ENCODE measurements at places on chromosomes 6 and 20.

DNA sequence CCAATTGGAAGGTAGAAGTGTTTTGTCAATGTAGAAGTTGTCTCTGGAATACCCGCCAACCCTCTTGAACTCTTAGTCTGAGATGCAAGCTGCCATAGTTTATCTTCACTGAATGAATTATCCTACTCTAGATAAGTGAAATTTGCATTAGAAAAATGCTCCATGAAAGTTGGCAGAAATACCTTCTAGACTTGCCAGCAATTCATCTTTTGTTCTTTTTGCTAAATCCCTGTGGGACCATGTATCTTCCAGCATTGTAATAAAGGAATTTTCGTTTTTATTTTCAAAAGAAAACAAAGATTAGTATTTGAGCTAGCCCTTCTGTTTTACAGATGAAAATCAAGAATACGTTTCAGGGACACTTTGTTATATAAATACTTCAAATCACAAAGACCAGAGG is 244.2 kb downstream of the CBLN4 start:
- DNase-seq, result no peak

GRCh38 chr6:137799950-137800568 is 67.0 kb upstream of the TNFAIP3 start:
- DNase-seq, result peak; percentile 84

GRCh38 chr6:60695232-60695631 is 1590.8 kb downstream of the KHDRBS2 start:
- no peak for DNase-seq

- DNase-seq, result no peak
These were observed 502.4 kb downstream of the LMBRD1 start for GRCh38 chr6:69294407-69294806.

GRCh38 chr20:35661908-35662307 is 2.8 kb downstream of the CPNE1 start:
- DNase-seq, result no peak

DNA sequence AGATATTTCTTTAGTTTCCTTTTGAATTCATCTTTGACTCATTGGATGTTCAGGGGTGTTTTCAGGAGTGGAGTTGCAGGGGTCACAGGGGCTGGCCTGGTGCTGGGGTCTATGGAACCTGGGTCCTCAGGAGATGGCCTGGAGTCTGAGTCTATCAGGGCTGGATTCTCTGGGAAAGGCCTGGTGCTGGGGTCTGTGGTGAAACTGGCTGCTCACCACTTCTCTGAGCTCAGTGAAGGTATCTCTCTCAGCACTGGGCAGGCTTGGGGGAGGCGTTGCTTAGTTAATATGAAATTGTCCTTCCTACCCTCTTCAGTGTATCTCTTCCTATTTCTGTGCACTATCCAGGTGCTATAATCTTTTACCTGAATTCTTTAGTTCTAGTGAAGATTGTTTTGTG is 83.1 kb upstream of the SLC24A3 start:
- no peak for DNase-seq

- DNase-seq, result no peak
These were observed 13.8 kb upstream of the POLR1H start for GRCh38 chr6:30047220-30047619.

DNA sequence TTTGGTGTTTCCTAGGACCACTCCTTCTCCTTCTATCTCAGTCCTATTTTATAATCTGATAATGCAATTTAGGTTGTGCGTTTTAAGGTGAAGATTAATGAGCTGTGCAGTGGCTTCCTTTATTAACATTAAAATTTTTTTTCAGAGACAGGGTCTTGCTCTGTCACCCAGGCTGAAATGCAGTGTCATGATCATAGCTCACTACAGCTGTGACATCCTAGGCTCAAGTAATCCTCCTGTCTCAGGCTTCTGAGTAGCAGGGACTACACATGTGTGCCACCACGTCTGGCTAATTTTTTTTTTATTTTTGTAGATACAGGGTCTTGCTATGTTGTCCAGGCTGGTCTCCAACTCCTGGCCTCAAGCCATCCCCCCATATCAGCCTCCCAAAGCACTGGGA is 53.0 kb upstream of the DSP start:
- no peak for DNase-seq

- no peak for DNase-seq
These were observed 276.0 kb upstream of the SGK1 start for GRCh38 chr6:134593887-134594286.

- no peak for DNase-seq
These were observed 194.1 kb downstream of the RIMS1 start for GRCh38 chr6:72080260-72080941.

DNA sequence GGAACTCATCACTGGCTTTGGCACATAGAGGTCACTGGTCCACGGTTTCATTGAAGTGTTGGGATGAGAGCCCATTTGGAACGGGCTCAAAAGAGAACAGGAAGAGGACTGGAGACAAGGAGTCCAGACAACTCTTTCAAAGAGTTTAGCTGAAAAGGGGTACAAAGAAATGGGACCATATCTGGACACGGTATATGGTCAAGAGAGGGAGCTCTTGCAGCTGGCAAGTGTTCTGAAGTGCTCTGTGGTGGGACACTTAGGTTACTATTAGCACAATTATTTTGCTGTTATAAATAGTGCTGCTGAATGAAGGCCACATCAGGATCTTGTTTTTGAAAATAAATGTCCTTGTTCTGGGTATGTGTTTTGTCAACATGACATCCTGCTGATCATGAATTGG is 4.6 kb downstream of the SGK2 start:
- DNase-seq, result no peak

- no peak for DNase-seq
These were observed 7.7 kb downstream of the RRP36 start for GRCh38 chr6:43029120-43029519.

- DNase-seq, result no peak
These were observed 34.3 kb downstream of the CTNNBL1 start for GRCh38 chr20:37727957-37728634.

DNA sequence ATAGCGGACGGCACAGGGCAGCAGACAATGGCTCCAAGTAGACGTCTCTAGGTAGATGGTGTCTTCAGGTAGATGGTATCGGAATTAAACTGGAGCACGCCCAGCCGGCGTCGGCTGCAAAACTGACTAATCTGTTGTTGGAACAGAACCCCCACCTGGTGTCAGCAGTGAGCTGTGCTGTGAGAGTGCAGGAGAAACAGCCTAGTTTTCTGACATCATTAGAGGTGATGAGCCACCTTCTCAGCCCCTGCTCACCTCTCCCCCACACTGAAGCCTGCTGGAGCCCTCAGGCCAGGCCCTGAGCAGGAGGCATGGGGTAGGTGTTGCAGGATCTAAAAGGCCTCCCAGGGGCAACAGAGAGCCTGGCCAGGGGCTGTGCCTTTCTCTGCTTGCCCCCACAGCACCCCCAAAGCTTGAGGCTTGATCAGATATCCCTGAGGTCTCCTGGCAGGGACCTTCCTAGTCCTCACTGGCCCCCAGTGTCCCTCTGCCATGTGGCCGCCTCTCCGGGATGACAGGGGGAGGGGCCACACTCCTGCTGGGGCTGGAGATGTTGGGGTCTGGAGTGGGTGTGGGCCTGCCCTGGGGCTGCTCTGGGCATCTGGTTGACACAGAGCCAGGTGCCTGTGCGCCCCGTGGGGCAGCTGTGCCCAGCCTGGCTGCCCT is 6.9 kb upstream of the HELZ2 start:
- DNase-seq, result peak; percentile 83

GRCh38 chr20:59152559-59153354 is 10.9 kb upstream of the ZNF831 start:
- no peak for DNase-seq

DNA sequence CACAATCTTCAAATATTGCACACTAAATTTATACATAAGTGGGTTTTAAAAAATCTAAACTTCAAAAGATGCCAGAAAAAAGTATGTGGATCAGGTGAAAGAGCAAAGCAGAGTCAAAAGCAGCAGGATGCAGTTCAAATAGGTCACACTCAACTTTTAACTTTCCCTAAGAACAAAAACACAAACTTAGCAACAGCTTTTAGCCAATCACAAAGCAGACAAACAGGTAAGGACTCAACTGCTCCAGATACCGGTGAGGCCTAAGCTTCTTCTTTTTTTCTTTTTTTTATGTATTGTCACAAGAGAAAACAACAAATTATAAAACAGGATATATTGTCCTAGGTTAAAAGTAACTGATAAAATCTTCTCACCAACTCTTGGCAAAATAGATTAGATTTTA is 74.7 kb downstream of the SESN1 start:
- DNase-seq, result peak; percentile 78

DNA sequence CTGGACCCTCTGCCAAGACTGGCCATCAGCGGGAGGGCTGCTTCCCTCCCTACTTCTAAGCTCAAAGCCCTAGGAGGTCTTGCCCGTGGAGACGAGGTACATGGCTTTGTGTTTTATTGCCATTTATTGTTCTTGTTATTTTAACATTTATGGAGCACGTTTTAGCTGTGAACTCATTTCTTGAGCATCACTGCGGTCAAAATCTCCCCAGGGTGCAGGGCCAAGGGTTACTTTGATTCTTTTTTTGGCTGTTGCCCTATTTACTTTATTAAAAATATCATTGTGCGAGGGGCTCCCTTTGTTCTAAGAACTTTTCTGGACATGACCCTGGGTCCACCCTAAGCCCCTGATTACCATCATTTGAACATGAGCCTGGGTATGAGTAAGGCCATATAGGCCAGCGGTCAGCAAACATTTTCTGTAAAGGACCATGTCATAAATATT is 51.6 kb downstream of the EYA2 start:
- DNase-seq, result no peak

- no peak for DNase-seq
These were observed 81.7 kb downstream of the COL9A1 start for GRCh38 chr6:70221025-70221714.

GRCh38 chr6:20403766-20404640 is 2.3 kb downstream of the E2F3 start:
- peak; percentile 73 for DNase-seq

DNA sequence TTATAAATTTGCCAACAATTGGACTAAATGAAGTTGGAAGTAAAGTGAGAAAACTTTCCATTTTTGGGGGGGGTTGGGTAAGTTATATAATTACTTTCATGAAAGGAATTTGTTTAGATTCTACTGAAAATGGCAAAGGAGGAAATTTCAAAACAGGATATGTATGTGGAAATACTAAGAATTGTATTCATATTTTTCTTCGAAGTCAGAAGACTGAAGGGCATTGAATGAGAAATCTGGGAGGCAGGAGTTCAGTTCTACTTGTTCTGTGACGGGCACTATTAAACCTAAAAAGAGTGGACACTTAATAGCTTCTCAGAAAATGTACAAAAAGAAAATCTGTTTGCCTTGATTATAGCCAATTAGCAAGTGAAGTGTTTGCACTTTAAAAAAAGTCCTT is 114.7 kb downstream of the PRIM2 start:
- DNase-seq, result no peak

GRCh38 chr20:58544286-58544685 is 29.1 kb upstream of the APCDD1L start:
- no peak for DNase-seq

- DNase-seq, result no peak
These were observed 96.7 kb downstream of the FYN start for GRCh38 chr6:111776236-111777221.

DNA sequence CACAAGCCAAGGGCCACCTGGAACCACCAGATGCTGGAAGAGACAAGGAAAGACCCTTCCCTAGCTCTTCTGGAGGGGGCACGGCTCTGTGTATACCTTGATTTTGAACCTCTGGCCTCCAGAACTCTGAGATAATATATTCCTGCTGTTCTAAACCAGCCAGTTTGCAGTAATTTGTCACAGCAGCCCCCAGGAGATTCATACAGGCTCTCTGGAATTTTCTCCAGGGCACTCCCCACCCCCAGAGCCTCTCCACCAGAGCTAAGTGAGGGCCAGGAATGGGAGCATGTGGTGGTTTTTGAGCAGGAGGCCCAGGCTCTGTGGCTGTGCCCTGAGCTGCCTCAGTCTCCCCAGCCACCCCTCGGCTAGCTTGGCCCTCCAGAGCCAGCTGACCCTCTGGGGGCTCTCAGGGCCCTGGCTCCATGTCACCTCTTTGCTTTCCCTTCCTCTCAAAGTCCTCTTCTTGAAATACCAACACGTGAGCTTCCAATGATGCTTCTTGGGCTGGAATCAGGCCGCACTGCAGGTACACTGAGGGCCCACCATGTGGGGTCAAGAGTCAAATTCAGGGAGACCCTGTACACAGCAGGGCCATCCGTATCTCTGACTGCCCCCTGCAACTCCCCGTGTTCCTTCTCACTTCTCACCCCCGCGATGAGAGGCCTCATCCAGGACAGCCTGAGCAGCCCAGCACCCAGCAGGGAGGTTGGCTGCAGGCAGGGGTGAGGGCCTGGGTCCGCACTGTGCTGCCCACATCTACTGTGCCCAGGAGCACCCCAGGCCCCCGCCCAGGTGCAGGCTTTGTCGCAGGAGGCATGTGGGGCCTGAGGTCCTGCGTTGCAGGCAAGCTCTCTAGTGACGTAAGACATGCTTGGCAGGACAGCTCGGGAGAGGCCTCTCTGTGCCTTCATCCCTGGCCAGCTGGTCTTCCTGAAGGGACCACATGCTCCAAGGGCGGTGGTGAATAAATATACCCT is 155.5 kb downstream of the ANKRD60 start:
- DNase-seq, result no peak

DNA sequence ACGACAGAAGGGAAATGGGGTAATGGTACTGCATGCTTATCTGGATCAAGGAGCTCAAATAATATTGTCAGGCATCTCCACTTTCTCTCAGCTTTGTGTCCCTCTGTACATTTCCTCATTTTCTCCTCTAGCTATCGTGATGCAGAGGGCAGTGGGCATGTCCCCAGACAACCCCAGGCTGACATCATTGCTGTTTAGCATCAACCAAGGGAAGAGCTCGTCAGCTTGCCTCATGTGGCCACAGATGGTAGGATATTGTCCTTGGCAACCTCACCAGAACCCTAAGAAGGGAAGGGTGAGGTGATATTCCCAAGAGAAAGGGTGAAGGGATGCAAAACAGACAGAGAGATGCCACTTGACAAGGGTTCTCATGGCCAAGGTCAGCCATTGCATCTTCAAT is 58.3 kb downstream of the MAFB start:
- no peak for DNase-seq

- DNase-seq, result peak; percentile 62
These were observed 193.1 kb upstream of the SHLD1 start for GRCh38 chr20:5557123-5557522.

DNA sequence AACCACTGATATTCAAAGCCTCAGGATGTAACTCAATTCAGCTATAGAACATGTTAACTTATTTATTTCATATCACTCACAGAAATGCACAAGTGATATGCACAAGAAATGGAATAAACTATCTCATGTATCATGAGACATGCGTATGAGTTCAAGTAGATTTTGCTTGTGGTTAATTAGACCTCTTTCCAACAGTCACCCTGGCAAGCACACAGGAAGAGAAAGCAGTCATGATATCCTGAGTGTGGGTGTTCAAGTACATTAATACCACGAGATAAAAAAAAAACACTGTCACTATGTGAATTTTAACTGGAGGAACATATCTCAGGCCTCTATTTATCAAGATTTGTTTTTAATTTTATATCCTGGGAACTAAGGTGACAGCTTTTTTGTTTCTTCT is 64.2 kb downstream of the LAMP5 start:
- no peak for DNase-seq

- DNase-seq, result no peak
These were observed 15.1 kb downstream of the GATA5 start for GRCh38 chr20:62460678-62461077.

GRCh38 chr6:122399348-122400120 is at the start of gene HSF2:
Gene HSF2, plus strand, starts transcription at chr6:122399652. Its CDS starts 86 bp downstream, at chr6:122399738.
- DNase-seq, result peak; percentile 97

- DNase-seq, result no peak
These were observed 54.1 kb upstream of the UBR2 start for GRCh38 chr6:42509765-42510164.

GRCh38 chr6:80862756-80863155 is 756.3 kb downstream of the BCKDHB start:
- no peak for DNase-seq

Measured in CD4-positive, alpha-beta T cell treated with Interleukin-4 for 1 hour (primary cell).